ENCODE measurements at places on chromosomes 5 and 9. TPM values are rescaled to one million over a fixed set of nuclear protein-coding genes. Genes with fewer than 3 reads are reported as not detected.

JADE2 gene
- total RNA-seq: 31.4 TPM

SPDL1 gene
- 25.2 TPM for total RNA-seq

SPINK5 gene
- 0.10 TPM for total RNA-seq

ADRA1B gene
- total RNA-seq: 0.33 TPM

GPRIN1 gene
- 11.4 TPM for total RNA-seq

PCDHGA8 gene
- 2.9 TPM for total RNA-seq

BTNL8 gene
- not detected for total RNA-seq

DAPK1 gene
- total RNA-seq: 49.6 TPM

SHOC1 gene
- total RNA-seq: not detected

FOCAD gene
- total RNA-seq: 82.9 TPM

MIGA2 gene
- total RNA-seq: 22.9 TPM

Data from vein endothelial cell (primary cell).